ENCODE measurements at places on chromosomes 5 and 9.

GRCh38 chr5:134139891-134140469, 25.5 kb downstream of the TCF7 start:
- DNase-seq, result no peak

GRCh38 chr5:128274441-128274840, 190.9 kb downstream of the SLC12A2 start:
- DNase-seq, result no peak

GRCh38 chr5:109038209-109038840, 290.6 kb downstream of the FER start:
- DNase-seq, result no peak

DNA sequence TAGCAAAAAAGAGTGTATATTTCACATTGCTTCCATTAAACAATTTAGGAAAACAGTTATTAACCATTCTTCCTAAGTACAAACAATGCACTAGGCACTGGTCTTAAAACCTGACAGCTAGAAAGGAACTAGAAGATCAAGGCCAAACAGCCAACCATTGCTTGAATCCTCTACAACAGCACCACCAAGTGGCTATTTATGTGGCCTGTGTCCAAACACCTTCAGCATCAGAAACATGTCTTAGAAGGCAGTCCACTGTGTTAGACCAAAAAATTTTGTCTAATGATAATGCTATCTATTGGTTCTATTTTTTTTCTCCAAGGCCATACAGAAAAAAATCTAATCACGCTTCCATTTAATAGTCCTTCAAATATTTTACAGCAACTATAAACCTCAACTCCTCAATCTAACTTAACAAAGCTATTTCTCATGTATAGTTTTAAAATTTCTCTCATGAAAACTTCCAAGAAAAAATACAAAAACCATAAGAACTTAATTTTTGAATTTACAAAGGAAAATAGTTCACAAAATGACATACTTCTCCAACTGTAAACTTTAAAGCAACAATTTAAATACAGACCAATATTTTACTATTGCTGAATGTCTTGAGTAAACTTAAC, 36.1 kb downstream of the CAAP1 start:
- peak; percentile 14 for DNase-seq

- DNase-seq, result no peak
Observed at GRCh38 chr5:178474562-178475184, 115.5 kb downstream of the COL23A1 start.

DNA sequence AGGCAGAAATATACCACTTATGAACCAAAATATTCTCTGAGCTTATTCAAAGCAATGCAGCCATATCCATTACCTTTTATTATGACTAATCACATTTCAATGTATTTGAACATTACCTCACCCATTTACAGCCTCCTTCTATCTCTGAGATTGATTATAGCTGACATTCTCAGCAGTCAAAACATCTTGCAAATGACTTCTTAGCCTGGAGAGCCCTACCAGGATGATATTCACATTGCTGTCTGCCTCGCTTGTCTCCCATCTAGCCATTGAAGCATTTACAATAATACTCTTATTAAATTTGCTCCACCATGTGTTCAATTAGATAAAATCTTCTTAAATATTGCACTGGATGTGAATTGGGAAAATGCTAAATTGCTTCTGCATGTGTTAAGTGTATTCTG, 1879.9 kb upstream of the ACO1 start:
- DNase-seq, result no peak

DNA sequence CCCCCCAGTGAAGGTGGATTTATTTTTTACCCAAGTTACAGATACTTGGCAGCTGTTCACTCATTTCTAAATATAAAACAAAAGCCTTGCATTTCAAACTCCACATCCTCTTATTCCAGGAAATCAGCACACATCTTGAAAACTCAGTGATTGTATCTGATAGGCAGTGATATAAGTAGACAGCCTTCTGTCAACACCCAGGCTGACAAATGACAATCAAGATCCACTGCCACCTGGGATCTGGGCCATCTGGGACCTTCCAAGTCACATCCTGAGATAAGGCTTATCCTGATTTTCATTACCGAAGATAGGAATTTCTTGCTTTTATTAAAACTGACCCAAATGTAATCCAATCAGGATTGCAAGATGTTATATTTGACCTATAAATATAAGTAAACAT, 201.3 kb upstream of the PUM3 start:
- no peak for DNase-seq

- no peak for DNase-seq
Observed at GRCh38 chr5:146564007-146564762, 48.2 kb upstream of the GPR151 start.

DNA sequence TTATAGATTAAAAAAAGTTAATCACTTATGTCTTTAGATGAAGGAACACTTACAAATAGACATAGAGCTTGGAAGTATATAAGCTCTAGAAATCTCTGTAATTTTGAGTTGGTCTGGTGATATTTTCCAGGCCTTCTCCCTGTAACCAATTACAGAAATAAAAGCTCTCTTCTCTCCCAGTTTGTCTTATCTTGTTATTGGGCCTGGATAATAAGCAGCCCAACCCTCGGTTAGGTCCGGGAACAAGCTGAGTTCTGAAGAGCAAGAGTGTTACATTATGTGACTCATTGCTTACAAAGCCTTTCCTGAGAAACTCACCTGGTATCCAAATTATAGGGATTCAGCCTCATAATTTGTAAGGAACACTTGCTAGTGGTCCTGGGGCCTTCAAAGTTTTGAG, 1146.2 kb downstream of the CDH9 start:
- DNase-seq, result no peak

DNA sequence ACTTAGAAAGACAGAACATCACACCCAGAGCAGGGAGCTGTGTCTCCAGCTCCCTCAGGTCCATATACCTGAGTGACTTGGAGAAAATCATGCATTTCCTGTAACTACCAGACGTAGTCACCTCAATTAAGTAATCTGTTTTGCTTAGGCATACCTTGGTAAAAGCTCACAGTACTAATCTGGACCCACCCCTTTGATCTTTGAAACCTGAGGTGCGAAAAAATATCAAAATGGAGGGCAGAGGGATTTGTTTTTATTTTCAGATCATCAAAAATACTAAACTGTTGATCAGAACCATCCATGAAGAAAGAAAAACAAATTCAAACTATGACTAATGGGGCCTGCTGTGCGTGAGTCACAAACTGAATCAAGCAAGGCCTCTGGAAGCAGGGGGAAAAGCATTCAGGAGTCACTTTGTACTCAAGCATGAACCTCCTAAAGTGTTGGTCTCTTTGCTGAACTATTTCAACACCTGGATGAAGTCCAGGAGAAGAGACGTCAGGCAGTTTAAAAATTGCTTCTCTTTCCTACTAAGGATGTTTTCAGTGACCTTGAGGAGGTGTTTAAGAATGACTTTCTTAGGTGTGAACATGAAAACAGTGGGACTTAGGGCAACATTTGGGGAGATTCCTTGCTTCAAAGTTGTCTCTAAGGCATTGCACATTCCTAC, 76.3 kb downstream of the MUSK start:
- DNase-seq, result peak; percentile 89

- no peak for DNase-seq
Observed at GRCh38 chr9:546797-547223, 294.7 kb upstream of the DMRT1 start.

DNA sequence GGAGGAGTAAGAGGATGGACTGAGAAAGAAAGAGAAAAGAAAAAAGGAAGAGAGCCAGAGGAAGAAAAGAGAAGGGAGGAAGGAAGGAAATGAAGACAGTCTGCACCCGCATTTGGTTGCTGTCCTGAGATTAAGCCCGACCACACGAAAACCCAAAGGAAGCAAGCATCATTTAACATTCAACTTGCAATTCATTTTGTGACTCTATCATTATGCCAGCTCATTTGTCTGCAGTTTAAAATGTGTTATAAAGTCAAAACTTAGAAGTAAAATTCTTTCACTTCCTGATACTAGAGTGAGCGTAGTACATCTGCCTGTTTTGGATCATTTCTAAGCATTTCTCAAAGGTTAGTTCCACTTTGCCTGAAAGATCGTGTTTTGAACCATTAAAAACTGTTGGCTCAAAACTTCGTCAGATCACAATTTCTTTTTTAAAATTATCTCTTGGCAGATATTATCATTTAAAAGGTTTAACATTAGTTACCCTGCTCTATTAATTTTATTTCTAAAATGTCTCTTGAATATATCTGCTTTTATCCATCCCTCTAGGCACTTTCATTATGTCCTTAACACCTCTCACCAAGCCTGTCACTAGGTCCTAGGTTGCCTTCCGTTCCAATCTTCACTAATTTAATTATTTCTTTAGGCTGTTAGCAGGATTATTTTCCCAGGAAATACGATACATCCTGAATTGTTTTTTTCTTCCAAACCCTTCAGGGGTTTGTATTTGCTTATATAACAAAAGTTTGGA, 240.9 kb downstream of the TLE4 start:
- DNase-seq, result peak; percentile 71

DNA sequence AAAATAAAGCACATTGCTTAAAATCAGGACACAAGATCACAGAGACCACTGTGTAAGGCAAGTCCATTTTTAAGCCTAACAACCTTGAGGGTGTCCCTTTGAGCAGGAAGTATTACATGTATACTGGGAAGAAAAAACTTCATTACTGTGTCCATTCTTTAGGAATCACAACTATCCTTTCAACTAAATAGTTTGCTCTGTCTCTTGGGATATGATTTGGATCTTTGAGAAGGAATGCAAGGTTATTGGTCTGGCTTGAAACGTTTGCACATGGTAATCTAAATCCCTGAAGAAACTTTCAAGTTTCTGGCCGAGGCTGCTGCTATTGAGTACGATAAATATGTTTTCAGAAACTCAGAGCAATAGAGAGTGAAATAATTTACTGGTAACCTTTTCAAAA, 923.0 kb upstream of the SEMA6A start:
- no peak for DNase-seq

DNA sequence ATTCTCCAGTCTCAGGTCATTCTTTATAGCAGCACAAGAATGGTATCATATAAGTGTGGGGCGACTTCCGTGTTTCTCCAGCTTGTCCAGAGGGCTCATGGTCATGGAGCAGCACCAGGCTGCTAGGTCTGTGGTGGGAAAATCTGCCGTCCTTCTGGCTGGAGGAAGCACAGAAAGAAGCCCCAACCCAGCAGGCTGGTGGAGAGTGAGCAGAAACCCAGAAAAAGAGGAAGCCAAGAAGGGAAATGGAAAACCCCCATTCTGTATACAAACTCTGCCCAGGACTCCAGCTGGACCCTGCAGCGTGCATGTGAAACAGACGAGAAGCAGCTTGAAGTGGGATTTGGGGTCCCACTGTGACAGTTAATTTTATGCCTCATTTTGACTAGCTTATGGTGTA, 34.3 kb upstream of the OLFM1 start:
- DNase-seq, result no peak

GRCh38 chr9:128005923-128006322, 25.1 kb upstream of the EEIG1 start:
- no peak for DNase-seq

DNA sequence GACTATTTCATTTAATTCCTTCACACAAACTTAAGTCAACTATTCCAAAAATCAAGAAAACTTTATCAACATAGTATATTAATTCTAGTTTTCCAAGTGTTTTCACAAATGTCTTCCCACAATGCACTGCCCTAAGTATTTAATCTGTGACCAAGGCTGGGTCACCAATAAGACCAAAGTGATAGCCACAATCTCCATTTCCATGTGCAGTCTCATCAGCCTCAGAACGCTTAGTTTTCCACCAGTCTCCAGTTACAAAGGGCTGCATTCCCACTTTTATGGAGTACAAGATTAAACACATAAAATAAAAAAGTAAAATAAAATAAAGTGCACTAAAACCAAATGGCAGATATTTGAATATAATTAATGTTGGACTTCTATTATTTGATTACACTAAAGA, 371.6 kb upstream of the CCNH start:
- no peak for DNase-seq

- no peak for DNase-seq
Observed at GRCh38 chr5:142104491-142104890, 4.1 kb upstream of the NDFIP1 start.

GRCh38 chr5:141359790-141360426, at the start of gene PCDHGB2:
TSS of gene PCDHGB2 (plus strand) at chr5:141359994. CDS start at chr5:141360136, 142 bp downstream.
- no peak for DNase-seq

DNA sequence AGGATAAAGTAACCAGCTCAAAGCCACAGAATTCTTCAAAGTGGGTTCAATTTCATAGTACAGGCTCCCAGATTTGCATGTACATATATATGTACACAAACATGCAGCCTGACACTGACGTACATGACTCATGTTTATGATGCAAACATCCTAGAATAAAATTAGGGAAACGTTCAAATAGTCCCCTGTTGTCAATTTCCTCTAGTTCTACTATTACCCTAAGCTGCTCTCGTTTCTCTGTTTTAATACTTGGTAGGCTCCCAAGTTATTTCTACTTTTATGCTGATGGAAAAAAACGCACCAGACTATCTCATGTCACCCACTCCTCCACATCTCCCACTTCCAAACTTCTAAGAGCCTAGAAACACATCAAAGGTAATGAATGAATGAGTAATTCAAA, 229.7 kb downstream of the EPB41L4A start:
- DNase-seq, result no peak

GRCh38 chr9:116499434-116499833, 187.7 kb upstream of the TRIM32 start:
- DNase-seq, result no peak

DNA sequence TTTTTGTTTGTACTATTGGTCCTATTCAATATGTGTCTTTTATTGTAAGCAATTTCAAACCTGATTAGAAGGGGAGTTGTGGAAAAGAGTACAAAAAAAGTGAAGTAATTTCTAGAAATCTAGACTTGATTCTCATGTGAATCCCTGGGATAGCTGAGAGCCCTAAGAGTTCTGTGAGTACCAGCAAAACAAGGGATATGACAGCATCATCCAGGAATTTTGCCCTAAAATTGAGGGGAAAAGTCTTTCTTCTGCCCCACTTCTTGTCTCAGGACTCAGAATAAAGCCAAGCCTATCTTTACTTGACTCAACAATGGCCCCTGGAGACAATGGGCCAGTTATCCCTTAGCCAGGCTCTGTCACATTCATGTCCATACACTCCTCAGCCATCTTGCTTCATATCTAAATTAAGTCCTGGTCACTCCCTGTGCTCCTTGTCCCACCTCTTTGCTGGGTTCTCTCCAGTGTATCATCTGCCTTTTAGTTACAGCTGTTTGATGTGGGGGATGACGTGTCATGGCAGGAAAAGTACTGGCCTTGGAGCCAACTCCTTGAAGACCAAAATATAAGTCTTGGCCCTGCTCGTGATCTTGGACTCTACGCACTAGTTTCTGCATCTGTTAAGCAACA, 81.2 kb downstream of the ADAMTS12 start:
- DNase-seq, result no peak

DNA sequence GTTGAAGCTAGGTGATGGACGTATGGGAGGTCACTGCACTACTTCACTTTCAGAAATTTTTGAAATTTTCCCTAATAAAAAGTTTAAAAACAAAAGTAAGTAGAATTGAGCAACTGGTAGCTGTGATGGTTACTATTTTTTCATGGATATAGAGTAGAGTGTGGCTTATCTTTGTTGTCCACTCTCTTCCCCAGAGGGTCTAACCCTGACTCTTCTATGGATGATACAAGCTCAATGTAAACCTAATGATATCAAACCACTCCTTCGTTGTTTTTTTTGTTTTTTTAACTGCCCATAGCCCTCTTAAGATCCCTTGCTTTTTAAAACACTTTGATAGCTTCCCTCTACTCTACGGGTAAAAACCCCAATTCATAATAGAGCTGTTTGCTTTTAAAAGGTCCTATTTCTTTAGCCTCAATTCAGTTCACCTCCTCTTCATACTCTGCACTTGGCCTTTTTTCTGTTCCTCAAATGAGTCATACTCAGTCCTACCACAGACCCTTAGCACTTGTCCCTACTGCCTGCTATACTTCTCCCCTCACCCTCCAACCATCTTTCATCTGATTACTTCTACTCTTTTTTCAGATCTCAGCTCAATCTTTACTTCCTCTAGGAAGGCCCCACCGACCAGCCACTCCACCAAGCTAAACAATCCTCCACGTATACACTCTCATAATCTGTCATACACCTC, 2.6 kb downstream of the HDAC3 start:
- DNase-seq, result no peak

All from RCC 7860 (cell line).